ENCODE measurements at places on chromosomes 16 and 17.

GRCh38 chr16:89473136-89473712, 17.1 kb downstream of the ANKRD11 start:
- DNase-seq, result no peak

DNA sequence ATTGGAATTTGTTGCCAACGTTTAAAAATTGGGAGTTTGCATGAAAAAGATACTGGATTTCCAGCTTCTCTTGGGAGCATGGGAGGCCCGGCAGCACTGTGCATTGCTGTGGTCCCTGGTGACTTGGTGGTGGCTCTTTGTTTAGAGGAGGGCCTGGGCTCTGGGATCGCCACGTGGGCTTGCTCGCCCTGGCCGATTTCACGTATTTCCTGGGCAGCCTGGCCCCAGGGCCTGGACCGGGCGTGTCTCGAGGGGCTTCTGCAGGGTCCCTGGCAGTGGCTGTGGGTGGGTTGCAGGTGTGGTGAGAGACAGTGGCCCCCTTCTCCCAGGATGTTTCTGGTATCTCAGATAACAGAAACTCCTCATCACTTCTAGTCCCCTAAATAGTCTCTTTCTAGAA, 67.9 kb downstream of the ATP2C2 start:
- no peak for DNase-seq

DNA sequence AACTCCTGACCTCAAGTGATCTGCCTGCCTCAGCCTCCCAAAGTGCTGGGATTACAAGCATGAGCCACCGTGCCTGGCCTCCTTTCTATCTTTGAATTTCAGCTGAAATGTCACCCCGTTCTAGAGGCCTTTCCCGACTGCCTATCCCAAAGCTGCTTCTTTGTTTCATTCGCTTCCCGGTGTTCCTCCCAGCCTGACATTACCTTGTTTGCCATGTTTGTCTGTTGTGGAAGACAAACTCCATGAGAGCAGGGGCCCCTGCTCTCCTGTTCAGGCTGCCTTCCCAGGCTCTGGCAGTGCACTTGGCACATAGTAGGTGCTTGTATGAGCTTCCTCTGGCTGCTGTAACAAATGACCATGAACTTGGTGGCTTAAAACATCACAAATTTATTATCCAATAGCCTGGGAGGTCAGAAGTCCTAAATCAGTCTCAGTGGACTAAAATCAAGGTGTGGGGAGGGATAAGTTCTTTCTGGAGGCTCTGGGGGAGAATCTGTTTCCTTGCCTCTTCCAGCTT, 2.6 kb upstream of the CCL22 start:
- no peak for DNase-seq

- peak; percentile 82 for DNase-seq
These were observed 45.5 kb downstream of the CYTH1 start for GRCh38 chr17:78736526-78737079.

DNA sequence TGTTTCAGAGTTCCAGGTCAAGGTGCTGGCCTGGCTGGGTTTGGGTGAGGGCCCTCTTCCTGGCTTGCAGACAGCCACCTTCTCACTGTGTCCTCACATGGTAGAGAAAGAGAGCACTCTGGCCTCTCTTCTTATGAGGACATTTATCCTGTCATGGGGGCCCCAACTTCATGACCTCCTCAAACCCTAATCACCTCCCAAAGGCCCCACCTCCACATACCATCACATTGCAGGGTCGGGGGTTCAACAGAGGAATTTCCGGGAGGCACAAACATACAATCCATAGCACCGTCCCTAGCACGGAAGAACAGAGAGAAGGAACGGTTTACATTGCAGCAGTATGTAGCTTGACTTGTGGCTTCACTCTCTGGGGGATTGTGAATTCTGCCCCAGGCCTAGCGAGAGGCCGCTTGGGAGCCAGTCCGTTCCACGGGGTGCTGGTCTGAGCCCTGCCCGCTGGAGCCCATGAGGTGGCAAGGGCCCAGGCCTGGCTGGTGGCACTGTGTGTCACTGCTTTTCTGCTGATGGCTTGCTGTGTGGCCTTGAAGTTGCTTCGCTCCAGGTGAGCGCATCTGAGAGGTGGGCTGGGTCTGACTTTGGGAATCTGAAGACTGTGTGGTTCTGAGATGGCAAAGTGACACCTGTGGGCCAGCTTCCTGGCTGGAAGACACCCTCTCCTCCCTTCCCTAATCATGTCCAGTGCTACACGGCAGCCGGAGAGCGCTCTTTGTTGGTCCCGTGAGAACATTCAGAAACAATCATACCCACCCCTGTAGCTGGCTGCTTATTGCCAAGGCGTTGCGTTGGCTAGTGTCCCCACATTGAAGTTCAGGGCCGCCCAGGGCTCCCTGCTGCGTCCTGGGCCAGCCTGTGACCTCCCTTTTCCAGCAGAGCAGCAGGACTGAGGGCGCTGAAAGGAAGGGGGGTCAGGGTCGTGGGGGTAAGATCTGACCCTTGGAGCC, 98.3 kb downstream of the CMIP start:
- no peak for DNase-seq

DNA sequence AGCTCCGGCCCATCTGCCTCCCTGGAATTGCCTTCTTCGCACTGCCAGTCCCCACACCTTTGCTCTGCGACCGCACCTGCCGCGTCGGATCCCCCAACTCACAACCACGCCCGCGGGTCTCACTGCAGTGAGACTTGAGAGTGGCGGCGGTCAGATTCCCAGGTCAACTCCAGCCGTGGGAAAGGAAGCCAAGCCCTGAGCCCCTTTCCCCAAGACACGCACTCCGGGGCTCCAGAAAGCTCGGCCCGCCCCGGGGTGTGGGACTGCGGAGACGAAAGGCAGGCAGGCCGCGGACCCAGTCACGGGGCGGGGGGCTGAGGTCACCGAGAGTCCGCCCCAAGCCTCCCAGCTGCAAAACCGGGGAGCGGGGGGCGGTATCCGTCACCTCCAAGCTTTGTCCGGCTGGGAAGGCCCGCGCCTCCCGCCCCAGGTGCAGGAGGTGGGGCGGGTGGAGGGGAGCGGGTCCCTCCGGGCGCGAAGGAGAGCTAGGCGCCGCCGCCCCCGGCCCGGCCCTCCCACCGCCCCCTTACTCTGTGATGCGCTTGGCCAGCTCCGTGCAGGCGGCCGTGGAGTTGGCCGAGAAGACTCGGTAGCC, 615 bp downstream of the PRPSAP1 start:
- no peak for DNase-seq

- DNase-seq, result no peak
These were observed 7.1 kb upstream of the SRCAP start for GRCh38 chr16:30691907-30692306.

DNA sequence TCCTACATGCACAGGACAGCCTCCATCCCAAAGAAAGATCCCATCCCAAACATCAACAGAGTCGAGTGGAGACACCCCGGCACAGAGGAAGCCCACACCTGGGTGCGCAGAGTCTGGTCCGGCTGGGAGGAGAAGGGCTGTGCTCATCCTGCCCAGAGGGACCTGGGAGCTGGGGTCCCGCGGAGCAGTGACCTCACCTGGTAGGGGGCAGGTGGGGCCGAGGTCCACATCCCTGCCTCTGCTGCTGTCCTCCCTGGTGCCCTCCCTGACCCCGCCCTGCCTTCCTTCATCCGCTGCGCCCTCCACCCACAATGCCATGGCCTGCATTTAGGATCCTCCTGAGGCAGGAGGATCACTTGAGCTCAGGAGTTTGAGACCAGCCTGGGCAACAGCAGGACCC, 2.9 kb downstream of the C16orf90 start:
- DNase-seq, result no peak

GRCh38 chr17:55444471-55445441, 23.1 kb upstream of the MMD start:
- DNase-seq, result no peak

GRCh38 chr16:83005653-83006160, 378.9 kb downstream of the CDH13 start:
- no peak for DNase-seq

DNA sequence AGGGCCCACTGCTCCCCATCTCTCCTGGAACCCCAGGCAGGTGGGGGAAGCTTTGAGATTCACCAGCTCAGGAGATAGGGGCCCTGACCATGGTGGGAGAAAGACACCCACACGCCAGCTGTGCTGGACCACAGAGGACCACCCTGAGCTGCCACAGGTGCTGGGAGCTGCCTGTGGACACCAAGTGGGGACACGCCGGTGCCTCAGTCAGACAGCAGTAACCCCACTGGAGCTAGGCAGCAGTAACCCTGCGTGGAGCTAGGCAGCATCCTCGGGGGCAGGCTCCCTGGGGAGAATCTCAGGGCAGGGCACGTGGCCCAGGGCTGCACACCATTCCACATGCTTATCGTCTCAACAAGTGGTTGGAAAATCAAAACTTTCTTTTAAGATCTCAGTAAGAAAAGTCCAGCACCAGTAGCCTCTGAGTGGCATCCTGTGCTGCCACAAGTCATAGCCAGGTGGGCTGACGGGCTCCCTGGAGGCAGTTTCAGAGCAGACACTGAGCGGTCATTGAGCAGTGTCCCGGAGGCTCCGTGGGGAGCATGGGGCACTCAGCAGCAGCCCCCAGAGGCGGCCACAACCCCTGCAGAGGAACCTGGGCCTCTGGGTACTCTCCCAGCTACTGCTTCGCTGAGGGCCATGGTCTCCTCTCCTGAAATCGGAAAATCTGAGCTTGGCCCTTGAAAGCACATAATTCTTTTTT, 8.0 kb upstream of the HEXD start:
- DNase-seq, result no peak

DNA sequence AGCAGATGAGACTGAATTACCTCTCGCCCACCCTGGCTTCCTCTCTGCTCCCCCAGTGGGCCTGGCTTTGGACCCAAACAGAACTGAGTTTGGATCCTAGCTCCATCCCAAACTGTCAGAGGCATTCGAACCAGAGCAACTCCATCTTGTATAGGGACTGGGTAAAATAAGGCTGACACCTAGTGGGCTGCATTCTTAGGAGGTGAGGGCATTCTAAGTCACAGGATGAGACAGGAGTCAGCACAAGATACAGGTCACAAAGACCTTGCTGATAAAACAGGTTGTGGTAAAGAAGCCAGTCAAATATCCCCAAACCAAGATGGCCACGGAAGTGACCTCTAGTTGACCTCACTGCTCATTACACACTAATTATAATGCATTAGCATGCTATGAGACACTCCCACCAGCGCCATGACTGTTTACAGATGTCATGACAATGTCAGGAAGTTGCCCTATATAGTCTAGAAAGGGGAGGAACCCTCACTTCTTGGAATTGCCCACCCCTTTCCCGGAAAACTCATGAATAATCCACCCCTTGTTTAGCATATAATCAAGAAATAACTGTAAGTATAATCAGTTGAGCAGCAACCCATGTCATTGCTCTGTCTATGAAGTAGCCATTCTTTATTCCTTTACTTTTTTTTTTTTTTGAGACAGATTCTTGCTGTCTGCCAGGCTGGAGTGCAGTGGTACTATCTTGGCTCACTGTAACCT, 44.4 kb downstream of the LYRM1 start:
- DNase-seq, result no peak

- DNase-seq, result no peak
These were observed 6.4 kb downstream of the PHKB start for GRCh38 chr16:47467501-47467900.

DNA sequence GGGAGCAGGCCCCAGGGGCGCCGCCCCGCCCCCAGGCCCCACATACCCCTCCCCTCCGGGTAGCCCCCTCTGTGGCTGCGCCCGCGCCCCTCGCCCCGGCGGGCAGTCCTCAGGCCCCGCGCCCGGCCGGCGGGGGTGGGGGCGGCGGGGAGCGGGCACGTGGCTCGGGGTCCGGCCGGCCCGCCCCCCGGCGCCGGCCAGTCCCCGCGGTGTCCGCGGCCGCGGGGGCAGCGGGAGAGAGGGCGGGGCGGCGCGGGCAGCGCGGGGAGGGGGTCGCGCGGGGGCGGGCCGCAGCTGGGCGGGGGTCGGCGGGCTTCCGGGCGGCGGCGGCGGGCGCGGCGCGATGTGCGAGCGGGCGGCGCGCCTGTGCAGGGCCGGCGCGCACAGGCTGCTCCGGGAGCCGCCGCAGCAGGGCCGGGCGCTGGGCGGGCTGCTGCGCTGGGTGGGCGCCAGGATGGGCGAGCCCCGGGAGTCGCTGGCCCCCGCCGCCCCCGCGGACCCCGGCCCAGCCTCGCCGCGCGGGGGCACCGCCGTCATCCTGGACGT, 335 bp downstream of the NECAB2 start:
- DNase-seq, result no peak

DNA sequence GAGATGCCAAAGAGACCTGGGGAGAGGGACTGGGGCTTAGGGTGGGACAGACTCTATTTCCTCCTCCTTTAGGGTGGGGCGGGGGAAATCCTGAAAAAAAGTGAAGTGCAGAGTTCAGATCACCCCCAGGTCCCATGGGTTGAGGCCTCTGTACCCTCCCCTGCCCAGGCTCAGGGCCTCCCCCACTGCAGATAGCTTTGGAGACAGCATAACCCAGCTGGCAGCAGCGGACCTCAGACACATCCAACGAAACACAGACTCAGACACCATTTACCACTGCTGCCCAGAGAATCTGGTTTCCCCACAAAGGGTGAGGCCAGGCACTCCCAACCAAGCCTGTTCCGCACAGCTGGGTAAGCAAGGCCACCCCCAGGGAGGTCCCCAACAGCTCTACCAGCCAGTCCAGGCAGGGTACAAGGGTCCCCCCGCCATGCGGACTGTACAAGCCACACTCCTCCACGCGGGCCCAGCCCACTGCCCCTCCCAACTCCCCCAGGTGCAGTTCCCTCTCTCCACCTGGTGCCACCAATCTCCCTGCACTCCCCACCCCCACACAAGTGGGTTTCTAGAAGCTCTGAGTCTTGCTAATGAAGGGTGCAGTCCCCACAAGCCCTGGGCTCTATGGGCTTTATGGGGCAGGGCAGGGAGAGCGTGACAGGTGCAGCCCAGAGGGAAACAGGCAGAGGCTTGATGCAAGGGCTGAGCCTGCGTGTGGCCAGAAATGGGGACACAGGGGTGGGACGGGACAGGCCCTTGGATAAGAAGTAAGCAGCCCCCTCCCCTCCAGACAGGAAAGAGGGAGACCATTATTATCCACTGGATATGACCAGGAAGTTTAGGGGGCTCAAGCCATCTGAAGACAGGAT, 8.9 kb downstream of the RHBDF2 start:
- no peak for DNase-seq

DNA sequence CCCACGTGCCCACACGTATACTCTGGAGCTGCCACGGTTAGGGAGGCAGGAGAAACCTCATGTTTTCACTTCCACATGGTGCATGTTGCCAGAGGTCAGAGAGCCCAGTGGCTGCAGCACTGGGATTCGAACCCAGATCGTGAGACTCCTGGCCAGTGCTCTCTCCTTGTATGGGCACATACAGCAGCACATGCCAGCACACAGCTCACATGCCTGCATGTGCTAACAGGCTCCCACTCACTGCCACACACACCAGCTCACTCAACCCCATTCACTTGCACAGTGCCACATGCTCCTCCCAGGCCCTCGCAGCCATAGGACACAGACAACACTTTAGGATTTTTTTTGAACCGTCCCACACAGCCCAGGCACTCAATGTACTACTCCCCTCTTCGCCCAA, 49.5 kb upstream of the MRPS23 start:
- no peak for DNase-seq

All from NCI-H226 (cell line).